ENCODE measurements at places on chromosomes 2 and 18.

- DNase-seq = peak; percentile 19
Measured at GRCh38 chr2:16525265-16525887, 140.3 kb downstream of the CYRIA start.

DNA sequence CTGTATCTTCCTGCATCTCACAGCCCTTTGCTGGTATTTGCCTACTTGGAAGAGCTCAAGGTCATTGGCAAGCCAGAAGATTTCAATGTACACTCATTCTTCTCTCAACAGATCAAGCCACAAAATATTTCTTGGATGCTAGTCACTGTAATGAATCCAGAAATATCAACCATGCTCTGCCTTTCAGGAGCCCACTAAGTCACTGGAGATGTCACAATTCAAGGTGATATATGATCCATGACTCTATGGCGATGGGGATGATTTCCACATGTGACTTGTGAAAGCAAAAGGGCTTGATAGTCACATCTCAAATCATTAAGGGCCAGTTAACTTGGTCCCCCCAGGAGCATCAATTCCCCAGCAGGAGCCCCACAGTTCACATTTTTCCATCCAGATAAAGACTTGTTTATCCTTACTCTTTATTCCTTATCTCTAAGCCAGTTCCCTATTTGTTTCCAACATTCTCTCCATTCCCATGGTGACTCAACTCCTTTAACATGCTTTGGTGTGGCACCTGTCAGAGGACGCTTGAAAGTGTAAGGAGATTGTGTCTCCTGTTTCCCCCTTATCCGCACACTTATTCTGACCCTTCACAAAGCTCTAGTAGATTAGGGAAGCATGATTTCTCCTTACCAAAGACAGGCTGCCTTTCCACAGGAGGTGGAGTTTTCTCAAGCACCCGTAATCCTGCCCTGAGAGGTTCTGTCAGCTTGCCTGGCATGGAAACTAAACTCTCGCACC is 15.8 kb downstream of the PKDCC start:
- peak; percentile 52 for DNase-seq

GRCh38 chr2:104733226-104733943 is 120.5 kb upstream of the POU3F3 start:
- no peak for DNase-seq

- no peak for DNase-seq
Measured at GRCh38 chr2:160044728-160045127, 17.7 kb downstream of the PLA2R1 start.

DNA sequence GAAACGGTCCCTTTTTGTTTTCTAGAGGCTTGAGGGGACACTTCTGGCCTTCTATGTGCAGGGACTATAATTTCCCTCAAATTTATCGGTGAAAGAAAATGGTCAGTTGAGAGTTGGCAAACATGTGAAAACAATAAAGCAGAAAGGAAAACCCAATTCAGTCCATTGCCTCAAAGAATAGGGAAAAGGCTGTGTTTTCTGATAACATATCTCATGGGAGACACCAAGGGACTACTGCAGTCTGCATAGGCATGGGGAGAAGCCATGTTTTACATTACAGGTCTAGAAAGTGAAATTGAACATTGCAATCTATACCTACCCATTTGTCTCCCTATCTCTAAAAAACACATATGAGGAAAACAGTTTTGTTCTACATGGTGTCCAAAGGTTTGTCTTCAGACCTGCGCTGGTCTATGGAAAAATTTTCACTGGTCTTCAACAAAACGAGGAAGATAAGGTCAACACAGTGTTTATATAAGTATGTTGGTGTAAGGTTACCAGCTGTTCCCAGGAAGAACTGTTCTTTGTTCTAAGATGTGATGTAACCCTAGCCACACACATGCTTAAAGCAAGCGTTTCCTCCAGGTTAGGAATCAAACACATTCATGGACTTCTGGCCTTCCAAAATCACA is 179.7 kb downstream of the MREG start:
- no peak for DNase-seq

DNA sequence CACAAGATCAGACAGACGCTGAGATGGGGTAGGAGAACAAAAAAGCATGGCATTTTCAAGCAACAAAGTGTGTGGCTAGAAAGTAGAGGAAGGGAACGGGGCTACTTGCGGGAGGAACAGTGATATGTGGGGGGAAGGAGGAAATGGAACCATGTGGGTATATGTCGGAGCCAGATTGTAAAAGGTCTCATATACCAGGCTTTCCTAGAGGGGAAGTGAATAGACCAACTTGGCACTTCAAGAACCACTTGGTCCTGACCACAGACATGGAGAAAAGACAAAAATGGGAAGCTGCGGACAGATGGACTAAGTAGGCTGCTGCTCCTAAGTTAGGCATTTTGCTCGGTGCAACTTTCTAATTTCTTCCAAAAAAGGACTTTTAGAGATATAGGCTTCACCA is 196.0 kb downstream of the DCC start:
- no peak for DNase-seq

GRCh38 chr2:200814917-200815316 is 3.2 kb downstream of the BZW1 start:
- no peak for DNase-seq

- peak; percentile 55 for DNase-seq
Measured at GRCh38 chr2:234172066-234172465, 121.6 kb downstream of the SPP2 start.

DNA sequence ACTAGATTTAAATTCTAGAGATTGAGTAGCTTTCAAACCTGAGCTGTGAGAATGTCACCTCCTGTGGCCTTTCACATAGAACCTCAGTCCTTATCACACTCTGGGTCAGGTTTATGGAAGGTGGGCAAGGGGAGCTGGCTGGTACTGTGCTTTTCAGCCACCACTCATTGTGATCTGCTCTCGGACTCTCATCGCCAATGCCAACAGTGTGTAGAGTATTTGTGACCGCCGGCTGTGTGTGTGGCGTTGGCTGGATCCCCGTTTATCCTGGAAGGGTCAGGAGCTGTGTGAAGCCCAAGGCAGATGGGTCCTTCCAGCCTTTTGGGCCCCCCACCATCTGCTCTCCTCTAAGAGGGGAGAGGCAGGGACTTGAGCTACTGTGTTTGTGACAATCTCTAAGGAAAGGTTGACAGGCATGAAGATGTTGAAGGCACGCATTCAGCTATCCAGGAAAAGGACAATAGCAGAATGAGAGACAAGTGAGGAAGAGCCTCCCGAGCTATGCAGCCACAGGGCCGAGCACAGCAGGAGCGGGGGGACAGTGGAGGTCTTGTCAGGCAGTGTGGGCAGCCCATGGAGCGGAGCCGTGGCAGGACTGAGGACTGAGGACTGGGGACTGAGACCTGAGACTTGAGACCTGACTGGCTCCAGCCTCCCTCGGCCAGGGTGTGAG is 107.1 kb upstream of the TPO start:
- no peak for DNase-seq

DNA sequence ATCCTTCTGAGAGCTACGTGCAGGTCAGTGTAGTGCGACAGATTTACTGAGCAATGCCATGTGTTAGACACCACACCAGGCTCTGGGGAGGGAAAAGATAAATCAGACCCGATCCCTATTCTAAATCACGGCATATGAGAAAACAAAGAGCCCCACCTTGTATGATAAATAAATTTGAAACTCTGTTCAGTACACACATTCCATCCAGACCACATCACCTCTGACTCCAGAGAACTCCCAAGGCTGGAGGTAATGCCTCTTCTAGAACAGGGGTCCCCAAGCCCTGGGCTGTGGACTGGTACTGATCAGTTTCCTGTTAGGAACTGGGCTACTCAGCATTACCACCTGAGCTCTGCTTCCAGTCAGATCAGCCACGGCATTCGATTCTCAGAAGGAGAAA is 77.3 kb downstream of the QPCT start:
- peak; percentile 41 for DNase-seq

- DNase-seq = no peak
Measured at GRCh38 chr2:217249121-217250012, 389.5 kb upstream of the TNP1 start.

DNA sequence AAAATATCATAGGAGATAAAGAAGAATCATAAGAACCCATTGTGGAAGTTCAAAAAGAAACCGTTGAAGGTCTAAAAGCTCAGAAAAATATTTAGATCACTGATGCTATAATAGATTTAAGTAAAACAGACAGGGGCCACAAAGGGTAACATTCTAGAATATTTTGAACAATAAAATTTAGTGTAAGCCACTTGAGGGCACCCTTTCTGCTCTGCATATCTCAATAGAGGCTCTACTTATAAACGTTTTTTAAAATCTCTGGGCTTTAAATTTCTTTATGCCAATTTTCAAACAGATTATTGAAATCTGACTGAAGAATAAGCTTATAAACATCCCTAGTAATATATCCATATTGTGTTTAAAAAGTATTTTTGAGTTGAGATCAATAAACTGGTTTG is 57.6 kb upstream of the IL1RL1 start:
- DNase-seq = no peak

DNA sequence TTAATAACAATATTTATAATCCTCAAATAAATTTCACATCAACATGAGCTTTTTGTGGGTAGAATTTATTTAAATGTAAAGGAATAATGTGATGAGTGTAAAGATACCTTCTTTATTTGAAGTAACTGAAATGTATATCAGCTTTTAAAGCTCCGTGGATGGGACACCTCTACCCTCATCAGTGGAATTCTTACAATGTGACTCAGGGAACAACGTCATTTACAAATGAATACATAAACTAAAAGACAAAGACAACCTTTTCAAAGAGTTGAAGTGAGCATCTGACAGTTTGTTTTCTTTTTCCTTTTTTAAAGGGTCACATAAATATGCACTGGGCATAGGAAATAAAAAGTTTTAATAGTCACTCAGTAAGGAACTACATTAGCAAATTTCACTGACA is 1127.0 kb upstream of the CRIM1 start:
- no peak for DNase-seq

DNA sequence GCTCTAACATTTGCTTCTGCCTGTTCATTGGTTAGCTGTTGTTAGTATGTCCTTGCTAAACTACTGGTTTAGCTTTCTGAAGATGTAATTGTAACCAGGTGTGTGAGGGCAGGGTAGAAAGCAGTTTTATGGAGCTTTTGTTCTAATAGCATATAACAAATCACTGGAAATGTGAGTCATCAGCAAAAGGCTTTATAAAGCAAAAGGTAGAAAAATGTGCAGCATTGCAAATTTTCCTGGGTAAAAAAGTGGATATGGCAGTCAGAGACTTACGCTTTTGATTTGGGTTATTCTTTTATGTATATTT is 85.3 kb downstream of the ZNF407 start:
- peak; percentile 15 for DNase-seq

- no peak for DNase-seq
Measured at GRCh38 chr2:239186516-239187357, 214.1 kb downstream of the HDAC4 start.

DNA sequence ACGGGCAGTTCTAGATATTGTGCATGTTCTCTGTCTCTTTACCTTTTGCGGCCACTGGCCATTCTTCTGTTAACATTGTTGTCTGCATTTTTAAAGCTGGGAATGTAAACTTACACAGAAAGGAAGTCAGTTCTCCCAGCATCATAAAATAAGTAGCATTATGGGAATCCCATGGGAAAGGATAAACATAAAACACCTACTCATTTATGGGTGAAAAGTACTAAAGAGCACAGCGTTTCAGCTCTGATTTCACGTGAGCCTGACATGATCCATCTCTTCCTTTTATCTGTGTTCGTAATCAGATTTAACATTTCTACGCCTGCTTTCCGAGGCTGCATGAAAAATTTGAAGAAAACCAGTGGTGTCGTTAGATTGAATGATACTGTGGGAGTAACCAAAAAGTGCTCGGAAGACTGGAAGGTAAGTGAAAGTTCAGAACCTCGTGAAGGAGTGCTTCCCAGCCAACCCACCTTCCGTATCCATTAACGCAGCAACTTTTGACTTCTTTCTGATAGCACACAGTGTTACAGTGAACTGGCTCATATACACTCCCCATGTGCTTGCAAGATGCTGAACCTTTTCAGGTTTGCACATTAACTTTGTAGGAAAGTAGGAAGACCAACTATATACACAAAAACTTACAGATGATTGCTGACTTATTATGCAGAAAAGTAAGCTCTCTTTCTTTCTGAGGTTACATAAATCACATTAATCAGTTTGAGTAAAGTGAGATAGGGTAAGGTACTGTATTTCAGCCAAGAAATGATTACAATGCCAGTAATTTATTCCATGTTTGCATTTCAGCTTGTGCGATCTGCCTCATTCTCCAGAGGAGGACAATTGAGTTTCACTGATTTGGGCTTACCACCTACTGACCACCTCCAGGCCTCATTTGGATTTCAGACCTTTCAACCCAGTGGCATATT is 86.5 kb upstream of the TTC39C start:
- no peak for DNase-seq

DNA sequence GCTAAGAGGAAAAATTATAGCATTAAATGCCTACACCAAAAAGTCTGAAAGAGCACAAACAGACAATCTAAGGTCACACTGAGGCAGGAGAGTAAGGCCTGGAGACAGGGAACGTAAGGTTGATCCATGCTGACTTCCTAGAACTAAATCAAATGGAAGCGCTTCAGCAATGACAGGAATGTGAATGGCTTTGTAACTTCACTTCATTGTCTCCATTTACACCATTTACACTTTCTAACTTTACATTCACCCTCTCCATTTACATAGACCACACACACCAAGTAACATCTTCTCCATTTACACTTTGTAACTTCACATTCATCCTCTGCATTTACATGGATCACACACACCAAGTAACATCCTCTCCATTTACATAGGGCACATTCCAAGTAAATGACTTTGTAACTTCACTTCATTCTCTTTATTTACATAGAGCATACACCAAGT is 103.1 kb upstream of the SPATS2L start:
- peak; percentile 43 for DNase-seq

GRCh38 chr2:95059656-95060370 is 34.3 kb downstream of the MAL start:
- DNase-seq = no peak

DNA sequence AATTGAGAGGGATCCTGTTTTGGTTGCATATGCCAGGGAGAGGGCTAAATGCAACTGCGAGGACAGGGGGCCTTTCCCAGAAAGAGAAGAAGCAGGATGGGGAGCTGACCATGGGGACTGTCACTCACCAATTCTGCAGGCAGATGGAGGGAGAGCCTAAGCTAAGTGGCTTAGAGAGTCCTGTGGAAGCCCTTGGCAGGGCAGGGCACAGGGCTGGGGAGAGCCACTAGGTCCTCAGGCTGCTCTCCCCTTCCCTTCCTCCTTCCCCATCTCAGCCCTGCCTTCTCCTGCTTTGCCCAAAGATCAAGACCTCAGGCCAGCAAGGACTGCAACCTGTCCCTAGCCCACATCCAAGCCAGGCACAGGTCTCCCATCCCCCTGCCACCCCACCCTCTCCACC is 24.4 kb upstream of the CATIP start:
- DNase-seq = no peak

GRCh38 chr2:233258211-233258610 is 6.7 kb downstream of the ATG16L1 start:
- no peak for DNase-seq

DNA sequence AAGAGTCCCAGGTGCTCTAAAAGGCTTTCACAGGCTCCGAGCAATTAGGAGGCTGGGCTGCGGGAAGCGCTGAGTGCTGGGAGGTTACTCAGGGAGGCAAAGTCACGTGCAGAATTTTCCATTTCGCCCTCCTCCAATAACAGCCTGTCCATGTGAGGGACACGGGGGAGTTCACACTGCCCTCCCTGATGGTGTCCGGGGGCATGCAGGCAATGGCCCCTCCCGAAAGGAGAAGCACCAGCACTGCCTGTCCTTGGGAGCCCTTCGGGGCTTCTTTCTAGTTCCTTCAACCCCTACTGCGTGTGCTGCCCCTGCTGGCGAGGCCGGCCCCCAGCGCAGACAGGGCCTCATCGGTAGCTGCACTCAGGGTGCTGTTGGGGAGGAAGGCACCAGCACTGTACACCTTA is 63.1 kb upstream of the HPCAL1 start:
- no peak for DNase-seq

- no peak for DNase-seq
Measured at GRCh38 chr18:21361307-21361880, 119.4 kb downstream of the GREB1L start.

Data from fibroblast of skin of back (primary cell).